ENCODE measurements at places on chromosomes 13 and 19. TPM values are rescaled to one million over a fixed set of nuclear protein-coding genes. Genes with fewer than 3 reads are reported as not detected.
A peak's percentile ranks its signal among the peaks of the same experiment; 100 is the strongest.

- H3K27me3 ChIP-seq: peaks cover 10% of the 10 kb centered on the region
- peaks cover 6% of the 10 kb centered on the region for H3K4me1 ChIP-seq
- H3K4me3 ChIP-seq: no peak overlapping the region
Observed at GRCh38 chr19:2986951-2987524, 9.7 kb downstream of the TLE6 start.

DNA sequence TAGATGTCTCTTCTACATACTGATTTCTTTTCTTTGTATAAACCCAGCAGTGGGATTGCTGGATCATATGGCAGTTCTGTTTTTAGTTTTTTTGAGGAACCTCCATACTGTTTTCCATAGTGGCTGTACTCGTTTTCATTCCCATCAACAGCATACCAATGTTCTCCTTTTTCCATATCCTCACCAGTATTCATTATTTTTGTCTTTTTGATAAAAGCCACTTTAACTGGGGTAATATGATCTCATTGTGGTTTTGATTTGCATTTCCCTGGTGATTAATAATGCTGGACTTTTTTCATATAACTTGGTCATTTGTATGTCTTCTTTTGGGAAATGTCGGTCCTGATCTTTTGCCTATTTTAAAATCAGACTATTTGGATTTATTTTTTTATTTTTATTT is 108.5 kb downstream of the PAN3 start:
- no peaks in the 10 kb centered on the region for H3K27me3 ChIP-seq
- no peak overlapping the region for H3K27ac ChIP-seq
- H3K4me3 ChIP-seq: no peak overlapping the region
- DNase-seq: no peak

DNA sequence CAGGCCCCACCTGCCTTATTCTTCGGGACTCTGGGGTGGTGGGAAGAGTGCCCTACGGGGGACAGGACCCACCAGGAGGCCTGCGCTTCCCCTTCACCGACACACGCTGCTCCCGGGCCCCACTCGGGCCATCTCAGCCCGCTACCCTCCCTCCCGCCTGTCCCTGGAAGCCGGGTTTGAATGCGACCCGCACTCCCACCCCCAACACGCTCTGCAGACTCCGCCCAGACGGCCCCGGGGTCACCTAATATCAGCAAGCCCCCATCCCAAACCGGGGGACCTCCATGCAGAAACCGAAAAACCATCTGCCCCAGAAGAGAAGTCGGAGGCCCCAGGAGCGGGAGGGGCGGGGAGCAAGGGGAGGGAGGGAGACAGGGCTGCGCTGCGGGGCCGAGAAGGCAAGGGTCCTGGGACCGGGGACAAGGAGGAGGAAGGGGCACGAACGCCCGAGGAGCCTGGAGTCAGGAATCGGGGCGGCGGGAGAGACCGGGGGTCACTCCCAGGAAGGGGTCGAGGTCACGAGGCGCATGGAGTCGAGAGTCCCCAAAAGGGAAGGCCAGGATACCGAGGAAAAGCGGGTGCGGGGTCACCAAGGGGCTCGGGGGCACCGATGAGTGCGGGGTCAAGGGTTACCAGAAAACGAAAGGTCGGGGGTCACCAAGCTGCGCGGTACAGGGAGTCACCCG is 766 bp downstream of the SBNO2 start:
- peak overlapping the region; percentile 92 for H3K27ac ChIP-seq
- no peaks in the 10 kb centered on the region for H3K27me3 ChIP-seq
- peaks cover 10% of the 10 kb centered on the region for H3K36me3 ChIP-seq
- H3K4me3 ChIP-seq: peak overlapping the region; percentile 89

DNA sequence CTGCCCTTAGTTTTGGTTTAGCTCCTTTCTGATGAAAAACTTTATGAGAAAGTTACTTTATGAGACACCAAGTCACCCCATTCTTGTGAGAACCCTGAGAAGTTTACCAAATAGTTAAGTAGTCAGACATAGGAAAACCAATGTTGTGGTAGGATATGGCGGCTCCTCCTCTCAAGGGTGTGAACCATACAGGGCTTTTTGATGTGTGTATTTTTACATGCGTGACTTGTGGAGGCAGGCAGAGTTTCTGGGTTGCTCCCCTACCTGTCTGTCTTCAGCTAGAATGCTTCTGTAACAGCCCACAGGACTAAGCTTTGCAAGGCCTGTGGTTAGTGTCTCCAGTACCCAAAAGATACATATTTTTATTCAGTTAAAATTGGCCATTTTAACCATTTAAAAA is 18.3 kb downstream of the UBAC2 start:
- H3K4me3 ChIP-seq: peak overlapping the region; percentile 42
- H3K27me3 ChIP-seq: no peaks in the 10 kb centered on the region
- H3K4me1 ChIP-seq: peaks cover 91% of the 10 kb centered on the region
- H3K36me3 ChIP-seq: peaks cover 17% of the 10 kb centered on the region

Gene LAIR1
- 5.7 TPM for total RNA-seq

Gene ACP5
- 12.3 TPM for total RNA-seq

DNA sequence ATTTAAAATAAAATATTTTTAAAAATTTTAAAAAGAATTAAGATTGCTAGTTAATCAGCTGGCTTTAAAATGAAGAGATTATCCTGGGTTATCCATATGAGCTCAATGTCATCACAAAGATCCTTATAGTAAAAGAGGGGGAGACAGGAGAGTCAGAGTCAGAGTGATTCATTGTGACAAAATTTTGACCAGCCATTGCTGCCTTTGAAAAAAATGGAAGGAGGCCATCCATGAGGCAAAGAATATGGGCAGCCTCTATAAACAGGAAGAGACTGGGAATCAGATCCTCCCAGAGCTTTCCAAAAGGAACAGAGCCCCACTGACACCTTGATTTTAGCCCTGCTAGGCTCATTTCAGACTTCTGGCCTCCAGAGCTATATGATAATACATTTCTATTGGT is 9.3 kb upstream of the RUBCNL start:
- no peak overlapping the region for H3K27ac ChIP-seq
- peaks cover 2% of the 10 kb centered on the region for H3K27me3 ChIP-seq
- H3K4me1 ChIP-seq: no peaks in the 10 kb centered on the region
- H3K4me3 ChIP-seq: no peak overlapping the region

Gene C19orf67
- not detected for total RNA-seq

DNA sequence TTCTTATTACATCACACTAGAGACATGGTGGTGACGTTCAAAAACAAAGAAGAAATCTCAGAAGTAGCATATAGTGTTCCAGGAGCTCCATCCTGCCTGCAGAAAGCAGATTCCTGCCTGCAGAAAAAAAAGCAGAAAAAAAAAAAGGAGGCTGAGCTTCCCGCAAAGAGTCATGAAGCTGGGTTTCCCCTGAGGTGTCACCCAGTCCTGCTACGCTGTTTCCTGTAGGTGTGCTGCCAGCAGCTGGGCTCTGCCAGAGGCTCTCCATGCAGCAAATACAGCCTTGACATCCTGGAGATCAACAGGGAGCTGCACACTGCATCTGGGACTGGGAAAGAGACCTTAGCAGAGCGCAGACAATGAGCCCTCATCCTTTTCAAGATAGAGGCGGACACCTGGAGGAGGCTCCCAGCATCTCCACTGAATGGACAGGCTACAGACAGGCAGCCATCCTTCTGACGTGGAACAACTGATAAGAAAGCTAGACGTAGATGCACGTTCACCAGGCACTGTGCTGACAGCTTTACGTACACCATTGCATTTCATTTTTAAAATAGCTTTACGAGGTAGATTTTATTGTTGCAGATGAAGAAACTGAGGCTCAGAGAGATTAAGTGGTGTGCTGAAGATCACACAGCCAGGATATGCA is 350.9 kb downstream of the FOXO1 start:
- H3K4me3 ChIP-seq: peak overlapping the region; percentile 47
- H3K27me3 ChIP-seq: no peaks in the 10 kb centered on the region
- DNase-seq: peak; percentile 78
- no peaks in the 10 kb centered on the region for H3K36me3 ChIP-seq

DNA sequence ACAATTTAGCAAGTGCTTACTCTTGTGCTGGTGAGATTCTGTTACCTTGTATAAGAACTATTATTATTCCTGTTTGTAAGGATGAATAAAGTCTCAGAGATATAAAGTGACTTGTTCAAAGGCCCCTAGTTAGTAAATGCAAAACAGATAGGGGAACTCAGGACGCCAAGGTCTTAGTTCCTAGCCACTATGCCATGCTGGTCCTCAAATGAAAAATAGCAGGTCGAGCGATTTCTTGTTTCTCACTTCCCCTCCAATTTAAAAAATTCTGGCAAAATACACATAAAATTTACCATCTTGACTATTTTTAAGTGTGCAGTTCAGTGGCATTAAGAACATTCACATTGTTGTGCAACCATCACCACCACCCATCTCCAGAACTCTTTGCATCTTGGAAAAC is 1.1 kb downstream of the TECR start:
- no peak for DNase-seq
- H3K27ac ChIP-seq: peak overlapping the region; percentile 3
- H3K4me1 ChIP-seq: peaks cover 33% of the 10 kb centered on the region
- H3K27me3 ChIP-seq: no peaks in the 10 kb centered on the region
- H3K4me3 ChIP-seq: peak overlapping the region; percentile 50

DNA sequence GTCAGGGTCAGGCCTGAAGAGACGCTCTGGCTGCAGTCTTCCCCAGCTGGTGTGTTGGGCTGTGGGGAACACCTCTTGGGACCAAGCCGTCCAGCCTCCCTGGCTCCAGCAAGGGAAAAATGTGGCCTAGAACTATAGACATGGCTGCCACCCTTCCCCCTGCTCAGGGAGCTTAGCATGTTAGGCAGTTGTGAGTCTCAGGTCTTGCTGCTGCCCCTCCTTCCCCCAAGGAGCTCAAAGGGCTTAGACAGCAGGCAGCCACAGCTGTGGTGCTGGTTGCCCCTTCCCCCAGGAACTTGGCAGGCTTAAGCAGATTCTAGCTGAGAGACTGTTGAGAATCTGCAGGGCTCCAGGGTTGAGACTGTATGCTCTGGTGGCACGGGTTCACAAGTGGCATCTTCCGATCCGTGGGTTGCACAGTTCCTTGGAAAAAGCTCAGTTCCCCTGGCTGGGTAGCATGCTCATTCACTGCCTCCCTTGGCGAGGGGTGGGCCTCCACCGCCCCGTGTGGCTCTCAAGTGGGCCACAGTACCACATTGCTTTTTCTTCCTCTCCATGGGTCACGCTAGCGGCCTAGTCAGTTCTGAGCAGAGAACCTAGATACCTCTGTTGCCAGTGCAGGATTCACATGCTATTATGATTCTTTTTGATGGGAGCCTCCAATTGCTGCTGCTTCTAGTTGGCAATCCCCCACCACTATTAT is 1258.6 kb downstream of the OLFM4 start:
- no peak overlapping the region for H3K27ac ChIP-seq
- no peak overlapping the region for H3K4me3 ChIP-seq
- H3K27me3 ChIP-seq: no peaks in the 10 kb centered on the region
- no peaks in the 10 kb centered on the region for H3K4me1 ChIP-seq

Gene BEST2
- not detected for total RNA-seq

Gene GPATCH1
- total RNA-seq: 8.9 TPM

DNA sequence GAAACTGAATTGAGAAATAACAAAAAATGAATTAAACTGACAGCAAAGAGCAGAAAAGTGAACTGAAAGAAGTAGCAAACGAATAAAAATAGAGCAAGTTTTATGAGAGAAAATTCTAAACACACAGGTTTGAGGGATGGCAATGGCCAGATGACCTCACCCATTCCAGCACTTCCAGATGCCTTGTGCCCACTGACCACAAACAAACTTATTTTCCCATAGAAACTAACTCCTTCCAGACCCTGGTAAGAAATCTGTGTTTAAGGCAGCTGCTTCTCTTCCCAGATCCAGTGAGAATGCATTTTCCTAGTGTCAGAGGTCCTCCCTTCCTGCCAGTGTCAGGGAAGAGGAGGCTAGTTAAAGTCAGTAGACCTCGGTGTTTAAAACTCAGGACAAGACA is 51.7 kb downstream of the RXFP2 start:
- no peaks in the 10 kb centered on the region for H3K27me3 ChIP-seq
- H3K27ac ChIP-seq: no peak overlapping the region
- no peak for DNase-seq
- H3K4me3 ChIP-seq: no peak overlapping the region

- H3K4me3 ChIP-seq: peak overlapping the region; percentile 65
- peak; percentile 87 for DNase-seq
- peaks cover 5% of the 10 kb centered on the region for H3K36me3 ChIP-seq
- peaks cover 59% of the 10 kb centered on the region for H3K27me3 ChIP-seq
Observed at GRCh38 chr19:38213911-38214625, 10.0 kb downstream of the DPF1 start.

- no peaks in the 10 kb centered on the region for H3K36me3 ChIP-seq
- H3K27ac ChIP-seq: no peak overlapping the region
- H3K4me3 ChIP-seq: no peak overlapping the region
- H3K27me3 ChIP-seq: no peaks in the 10 kb centered on the region
- peaks cover 6% of the 10 kb centered on the region for H3K4me1 ChIP-seq
Observed at GRCh38 chr13:60583911-60584753, 187.1 kb downstream of the TDRD3 start.

All from activated CD4-positive, alpha-beta memory T cell treated with anti-CD3 and anti-CD28 coated beads for 36 hours (primary cell).